ENCODE measurements at places on chromosomes 4 and X.
A peak's percentile ranks its signal among the peaks of the same experiment; 100 is the strongest.

- peak; percentile 55 for DNase-seq
Observed at GRCh38 chr4:111630705-111631104, 514.5 kb upstream of the FAM241A start.

- DNase-seq: no peak
Observed at GRCh38 chrX:47182106-47182700, 11.4 kb upstream of the UBA1 start.

GRCh38 chrX:131746491-131746968 lies 202.7 kb downstream of the OR13H1 start:
- peak; percentile 6 for DNase-seq

DNA sequence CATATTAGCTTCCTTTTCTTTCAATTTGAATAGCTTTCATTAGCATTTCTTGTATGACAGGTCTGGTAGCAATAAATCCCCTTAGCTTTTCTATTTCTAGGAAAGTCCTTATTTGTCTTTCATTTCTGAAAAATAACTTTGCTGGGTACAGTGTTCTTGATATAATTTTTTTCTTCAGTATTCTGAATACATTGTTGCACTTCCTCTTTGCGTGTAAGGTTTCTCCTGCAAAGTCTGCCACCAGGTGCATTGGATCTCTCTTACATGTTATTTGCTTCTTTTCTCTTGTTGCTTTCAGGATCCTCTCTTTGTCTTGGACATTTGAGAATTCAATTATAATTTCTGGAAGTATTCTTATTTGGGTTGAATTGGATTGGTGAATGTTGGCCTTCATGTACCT lies 663.7 kb downstream of the GRXCR1 start:
- no peak for DNase-seq

Data from NCI-H526 (cell line).